Fibroblast of upper back skin (primary cell): ENCODE measurements at places on chromosomes 7 and 10.

DNA sequence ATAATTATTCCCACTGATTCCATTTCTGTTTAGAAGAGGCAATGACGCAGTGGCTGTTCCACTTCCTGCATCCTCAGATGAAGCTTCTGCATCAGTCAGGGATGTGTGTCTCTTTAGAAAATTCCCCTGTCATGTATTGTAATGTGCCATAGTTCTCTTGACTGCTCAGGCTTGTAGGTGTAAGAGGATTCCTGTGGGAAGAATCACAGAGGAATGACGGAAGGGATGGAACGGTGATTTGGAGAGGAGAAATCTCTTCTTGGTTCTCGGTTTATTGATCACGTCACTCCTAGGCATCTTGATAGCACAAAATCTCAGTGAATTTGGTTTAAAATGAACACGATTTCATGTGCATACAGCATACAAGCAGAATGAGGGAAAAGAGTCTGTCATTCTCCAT lies 69.8 kb upstream of the PRKCQ start:
- no peak for DNase-seq

DNA sequence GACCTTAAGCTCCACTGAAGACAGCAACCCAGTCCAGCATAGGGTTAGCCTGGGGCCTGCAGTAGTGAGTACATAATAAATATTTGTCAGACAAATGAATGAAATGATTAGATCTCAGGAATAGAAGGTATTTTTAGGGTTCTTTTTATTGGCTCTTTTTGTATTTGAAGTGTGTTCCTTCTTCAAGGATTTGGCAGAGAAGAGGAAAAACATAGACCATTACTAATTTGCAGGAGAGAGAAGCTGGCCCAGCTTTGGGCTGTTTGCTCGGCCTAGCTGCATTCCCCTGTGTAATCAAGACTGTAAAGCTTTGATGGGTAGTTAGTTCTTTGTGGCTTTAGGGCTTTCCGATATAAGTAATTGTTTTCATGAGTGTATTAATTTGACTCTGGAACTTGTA lies 64.2 kb downstream of the CNNM2 start:
- no peak for DNase-seq

GRCh38 chr10:85891472-85891871 lies 475.1 kb downstream of the GRID1 start:
- DNase-seq: no peak

DNA sequence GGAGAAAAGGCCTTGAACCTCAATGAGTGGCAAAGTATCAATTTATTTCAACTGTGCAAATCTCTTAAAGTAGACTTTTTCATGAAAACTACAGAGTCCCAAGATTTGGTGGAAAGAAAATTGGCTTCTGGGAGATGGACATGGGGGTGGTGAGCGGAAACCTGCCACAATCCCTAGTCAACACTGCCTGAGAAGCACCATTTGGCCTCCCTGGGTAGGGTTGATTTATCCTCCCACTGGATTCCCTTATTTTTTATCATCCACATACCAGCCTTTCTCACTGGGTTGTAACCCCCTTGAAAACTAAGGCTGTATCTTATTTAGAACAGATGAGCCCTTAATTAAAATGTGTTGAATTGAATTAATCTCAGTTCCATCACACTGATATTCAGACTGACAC lies 101.7 kb upstream of the PTN start:
- DNase-seq: no peak

DNA sequence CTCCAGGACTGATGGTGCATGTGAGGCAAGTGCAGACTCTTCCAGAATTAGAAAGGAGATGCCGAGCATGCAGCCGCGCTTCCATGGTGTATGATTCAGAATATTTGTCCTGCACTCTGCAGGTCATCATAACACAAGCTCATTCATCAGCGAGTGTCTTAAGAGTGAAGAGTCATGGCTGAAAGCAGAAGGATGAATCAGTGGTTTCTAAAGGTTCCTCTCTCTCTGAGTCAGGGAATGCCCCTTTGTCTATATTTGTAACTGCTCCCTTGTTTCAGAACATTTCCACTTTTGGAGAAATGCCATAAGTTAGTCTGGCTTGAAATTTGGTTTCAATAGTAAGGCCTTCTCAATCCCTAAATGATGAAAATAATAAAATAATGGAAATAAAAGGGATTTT lies 52.3 kb downstream of the HECW1 start:
- DNase-seq: peak; percentile 98

GRCh38 chr10:121106611-121107010 lies 255.4 kb downstream of the WDR11 start:
- DNase-seq: no peak
